Epithelial cell of prostate (primary cell): ENCODE measurements at places on chromosomes 5 and 9.

- no peak for DNase-seq
Measured at GRCh38 chr5:55143624-55144023, 16.3 kb upstream of the GPX8 start.

DNA sequence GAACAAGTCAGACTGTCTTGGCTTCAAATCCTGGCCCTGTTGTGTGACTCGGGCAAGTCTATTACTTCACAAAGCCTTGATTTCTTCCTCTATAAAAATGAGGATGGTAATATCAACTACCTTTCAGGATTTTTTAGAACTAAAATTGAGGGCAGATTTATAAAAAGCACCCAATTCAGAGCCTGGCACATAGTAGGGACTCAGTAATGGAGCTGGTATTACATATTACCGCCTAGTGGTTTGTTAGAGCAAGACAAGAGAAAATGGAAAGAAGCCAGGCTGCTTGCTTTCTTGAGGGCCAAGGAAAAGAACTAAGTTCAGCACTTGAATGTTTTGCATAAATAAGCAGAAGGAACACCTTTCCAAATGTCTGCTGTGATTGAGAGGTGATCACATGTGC is 19.4 kb downstream of the ZNF346 start:
- no peak for DNase-seq

GRCh38 chr5:15008476-15008875 is 136.9 kb upstream of the ANKH start:
- DNase-seq, result peak; percentile 88

DNA sequence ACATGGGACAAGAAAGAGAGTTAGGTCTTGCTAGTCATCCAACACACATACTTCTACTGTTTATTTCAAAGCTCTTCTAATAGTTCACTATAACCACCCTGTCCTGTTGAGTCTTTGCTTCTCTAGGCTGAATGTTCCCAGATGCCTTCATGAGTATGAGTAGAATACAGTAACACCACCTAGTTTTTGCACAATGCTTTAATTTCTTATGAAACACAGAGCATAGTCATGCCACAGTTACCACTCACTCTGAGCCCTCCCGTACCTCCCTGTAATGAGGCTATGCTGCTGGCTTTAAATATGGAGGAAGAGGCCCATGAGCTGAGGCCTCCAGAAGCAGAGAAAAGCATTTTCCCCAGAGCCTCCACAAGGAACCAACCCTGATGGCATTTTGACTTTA is 75.0 kb upstream of the SLC1A3 start:
- DNase-seq, result no peak

DNA sequence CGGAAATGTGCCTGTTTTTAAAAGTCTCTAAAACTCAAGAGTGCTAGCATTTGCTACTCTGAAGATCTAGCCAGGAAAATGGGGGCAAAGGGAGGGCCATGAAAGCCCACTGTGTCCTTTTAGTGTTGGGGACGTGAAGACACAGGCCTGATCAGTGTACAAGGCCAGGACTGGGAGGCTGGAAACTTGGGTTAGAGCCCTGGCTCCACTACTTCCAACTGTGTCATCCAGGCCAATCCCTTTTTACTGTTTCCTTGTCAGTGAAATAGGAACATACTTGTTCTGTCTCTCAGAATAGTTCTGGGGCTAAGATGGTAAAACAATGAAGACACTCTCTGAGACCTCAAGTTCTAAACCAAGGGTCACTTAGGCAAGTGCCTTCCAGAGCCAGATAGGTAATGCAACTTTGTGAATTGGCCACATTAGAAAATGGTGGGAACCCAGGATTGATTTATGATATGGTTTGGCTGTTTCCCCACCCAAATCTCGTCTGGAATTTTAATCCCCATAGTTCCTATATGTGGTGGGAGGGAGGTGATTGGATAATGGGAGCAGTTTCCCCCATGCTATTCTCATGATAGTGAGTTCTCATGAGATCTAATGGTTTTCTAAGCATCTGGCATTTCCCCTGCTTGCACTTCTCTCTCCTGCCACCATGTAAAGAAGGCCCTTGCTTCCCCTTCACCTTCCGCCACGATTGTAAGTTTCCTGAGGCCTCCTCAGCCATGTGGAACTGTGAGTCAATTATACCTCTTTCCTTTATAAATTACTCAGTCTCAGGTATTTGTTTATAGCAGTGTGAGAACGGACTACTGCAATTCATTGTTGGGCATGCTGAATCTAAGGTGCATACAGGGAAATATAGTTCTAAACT is 30.4 kb upstream of the B4GALT1 start:
- no peak for DNase-seq

DNA sequence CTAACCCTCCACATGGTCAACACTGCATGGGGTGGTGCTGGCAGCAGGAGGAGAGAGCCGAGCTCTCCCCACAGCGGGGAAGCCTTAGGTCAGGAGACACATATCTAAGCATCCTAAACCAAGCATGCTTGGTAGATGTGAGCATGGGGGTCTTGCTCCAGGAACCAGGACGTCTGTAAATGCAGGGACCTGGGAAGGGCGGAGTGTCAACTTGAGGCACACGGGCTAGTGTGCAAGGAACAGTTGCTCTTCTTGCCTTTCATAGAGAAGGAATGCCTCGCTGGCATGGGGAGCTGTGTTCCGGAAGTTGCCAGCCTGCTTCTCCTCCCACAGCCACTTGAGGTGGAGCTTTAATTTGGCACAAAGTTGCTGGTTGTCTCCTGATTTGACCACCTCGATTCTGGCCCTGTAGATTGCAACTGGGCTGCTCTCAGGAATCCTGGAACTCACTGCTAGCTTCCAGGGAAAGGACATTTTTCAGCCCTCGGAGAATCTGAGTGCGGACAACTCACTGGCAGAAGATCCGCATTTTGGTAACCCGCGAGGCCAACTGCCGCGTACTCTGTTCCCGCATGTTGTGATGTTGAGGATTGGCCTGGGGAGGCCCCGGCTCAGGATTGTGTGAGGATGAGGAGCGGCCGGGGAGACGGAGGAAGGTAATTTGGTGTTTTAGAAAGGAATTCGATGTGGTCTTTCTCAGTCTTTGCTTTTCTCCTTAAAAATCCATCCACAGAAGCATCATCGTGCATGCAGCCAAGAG is 370.3 kb upstream of the IRX1 start:
- DNase-seq, result no peak

DNA sequence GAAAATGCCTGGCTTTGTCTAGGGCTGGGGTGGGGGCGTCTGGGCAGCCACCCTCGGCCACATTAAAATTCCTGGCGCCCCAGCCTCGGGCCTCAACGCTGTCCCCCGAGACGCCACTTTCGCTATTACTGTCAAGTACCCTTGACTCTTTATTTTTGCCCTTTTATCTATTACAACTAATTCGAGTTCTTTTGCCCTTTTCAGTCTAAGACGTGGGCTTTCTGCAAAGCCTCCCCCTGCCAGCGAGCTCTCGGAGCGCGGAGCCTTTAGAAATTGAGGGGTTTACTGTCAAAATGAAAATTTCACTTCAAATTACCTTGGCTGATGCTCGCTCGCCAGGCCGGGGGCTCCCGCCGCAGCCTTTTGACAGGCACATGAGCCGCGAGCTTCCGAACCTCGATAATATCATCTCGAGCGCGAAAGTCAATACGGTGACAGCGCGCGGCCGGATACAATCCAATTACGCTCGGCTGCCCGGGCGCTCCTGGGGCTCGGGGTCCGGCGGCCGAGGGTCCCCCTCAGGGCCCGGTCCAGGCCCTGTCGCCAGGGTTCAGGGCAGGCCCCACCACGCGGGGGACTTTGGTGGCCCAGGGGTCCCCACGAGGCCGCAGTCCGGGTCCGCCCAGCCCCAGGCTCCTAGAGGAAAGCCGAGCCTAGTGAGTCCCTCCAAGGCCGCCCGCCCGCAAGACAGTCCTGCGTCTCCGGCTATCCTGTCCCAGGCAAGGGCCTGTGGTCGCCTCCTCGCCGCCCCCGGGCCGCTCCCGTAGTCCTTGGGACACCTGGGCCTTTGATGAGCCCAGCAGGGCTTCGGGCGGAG is 6.7 kb downstream of the IRX4 start:
- DNase-seq, result no peak

GRCh38 chr9:116464987-116465571 is 222.0 kb upstream of the TRIM32 start:
- DNase-seq, result no peak

- peak; percentile 27 for DNase-seq
Measured at GRCh38 chr5:145975361-145976066, 39.1 kb downstream of the SH3RF2 start.
